Myometrial cell (primary cell): ENCODE measurements at places on chromosomes 2 and 18. TPM values are rescaled to one million over a fixed set of nuclear protein-coding genes. Genes with fewer than 3 reads are reported as not detected.

The SERPINB13 gene
- not detected in 2 replicates for total RNA-seq

The VSNL1 gene
- total RNA-seq: not detected in 2 replicates

The ST8SIA5 gene
- not detected in 2 replicates for total RNA-seq

The CD207 gene
- total RNA-seq: not detected in 2 replicates

The GPR155 gene
- total RNA-seq: 1.4 and 9.2 TPM in 2 replicates

The HDLBP gene
- 560 and 613 TPM in 2 replicates for total RNA-seq

The SCLY gene
- 10.4 and 17.0 TPM in 2 replicates for total RNA-seq

The SH2D6 gene
- total RNA-seq: not detected in 2 replicates

The UPP2 gene
- not detected in 2 replicates for total RNA-seq

The ZNF396 gene
- total RNA-seq: 0.89 TPM in 1 of 2 replicates, not detected in the other

The C2orf15 gene
- not detected in 2 replicates for total RNA-seq

The DIS3L2 gene
- total RNA-seq: 11.2 and 14.4 TPM in 2 replicates

The AMER3 gene
- not detected in 2 replicates for total RNA-seq

The HPCAL1 gene
- total RNA-seq: 64.2 and 69.5 TPM in 2 replicates

The IL36A gene
- not detected in 2 replicates for total RNA-seq

The MGAT4A gene
- under 0.01 TPM in 1 of 2 replicates, not detected in the other for total RNA-seq

The OTOF gene
- total RNA-seq: not detected in 2 replicates

The SRD5A2 gene
- not detected in 2 replicates for total RNA-seq

The ROCK1 gene
- total RNA-seq: 15.9 and 20.6 TPM in 2 replicates

The RTP5 gene
- total RNA-seq: not detected in 2 replicates

The ASB18 gene
- not detected in 2 replicates for total RNA-seq

The TSGA10 gene
- 0.71 TPM in 1 of 2 replicates, not detected in the other for total RNA-seq

The NEU4 gene
- total RNA-seq: not detected in 2 replicates

The CRACDL gene
- total RNA-seq: not detected in 2 replicates

The CXCR4 gene
- total RNA-seq: not detected in 2 replicates

The MAP3K2 gene
- total RNA-seq: 20.8 and 22.7 TPM in 2 replicates

The OTX1 gene
- not detected in 2 replicates for total RNA-seq

The ARL4C gene
- 0.29 and 0.53 TPM in 2 replicates for total RNA-seq

The YES1 gene
- 64.5 and 113 TPM in 2 replicates for total RNA-seq

The TBR1 gene
- total RNA-seq: not detected in 2 replicates

The FRZB gene
- under 0.01 and 0.58 TPM in 2 replicates for total RNA-seq

The WNT10A gene
- not detected in 2 replicates for total RNA-seq

The ALPG gene
- total RNA-seq: not detected in 2 replicates

The CABYR gene
- total RNA-seq: 4.0 and 15.1 TPM in 2 replicates

The DHRS9 gene
- total RNA-seq: 2.0 TPM in 1 of 2 replicates, not detected in the other

The REG1B gene
- not detected in 2 replicates for total RNA-seq

The PRKAG3 gene
- not detected in 2 replicates for total RNA-seq
